ENCODE measurements at places on chromosomes 13 and 19.
A peak's percentile ranks its signal among the peaks of the same experiment; 100 is the strongest.

DNA sequence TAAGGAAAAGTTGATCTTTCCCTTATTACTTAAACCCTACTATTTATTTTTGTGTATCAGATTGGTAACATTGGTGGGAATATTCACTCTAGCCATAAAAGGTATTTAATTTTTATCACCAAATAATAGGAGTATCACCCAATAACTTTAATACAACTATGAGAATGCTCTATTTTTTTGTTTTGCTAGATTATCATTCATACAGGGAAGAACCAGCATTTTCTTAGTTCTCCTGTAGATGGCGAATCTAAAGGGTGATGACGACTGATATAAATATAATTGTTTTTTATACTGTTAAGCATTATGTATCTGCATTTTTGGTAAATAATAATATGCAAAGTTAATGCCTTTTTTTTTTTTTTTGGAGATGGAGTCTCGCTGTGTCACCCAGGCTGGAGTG is 7.9 kb upstream of the FRY start:
- no peak for DNase-seq

DNA sequence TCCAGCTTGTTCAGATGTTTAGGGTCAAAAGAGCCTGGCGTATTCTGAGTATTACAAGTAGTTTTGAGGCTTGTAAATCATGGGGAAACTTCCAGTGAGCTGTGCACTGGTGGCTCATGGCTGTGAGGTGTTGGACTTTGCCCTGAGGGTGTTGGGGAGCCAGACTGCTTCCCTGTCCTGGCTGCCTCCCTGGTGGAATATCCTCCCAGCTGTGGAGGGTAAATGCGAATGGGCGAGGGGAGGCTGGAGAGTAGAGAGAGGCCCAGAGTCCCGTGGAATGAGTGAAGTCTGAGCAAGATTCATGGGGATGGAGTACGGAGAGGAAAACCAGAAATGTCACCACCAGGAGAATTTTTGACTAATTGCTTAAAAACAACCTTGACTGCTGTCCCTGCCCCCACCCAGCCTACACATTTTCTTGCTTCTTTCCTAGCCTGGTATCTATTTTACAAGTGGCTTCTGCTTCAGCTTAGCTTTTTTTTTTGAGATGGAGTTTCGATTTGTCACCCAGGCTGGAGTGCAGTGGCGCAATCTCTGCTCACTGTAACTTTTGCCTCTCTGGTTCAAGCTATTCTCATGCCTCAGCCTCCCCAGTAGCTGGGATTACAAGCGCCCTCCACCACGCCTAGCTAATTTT is 3.7 kb downstream of the SNRPA start:
- DNase-seq: peak; percentile 95

GRCh38 chr19:2538096-2538757 is 62.3 kb downstream of the GADD45B start:
- no peak for DNase-seq

DNA sequence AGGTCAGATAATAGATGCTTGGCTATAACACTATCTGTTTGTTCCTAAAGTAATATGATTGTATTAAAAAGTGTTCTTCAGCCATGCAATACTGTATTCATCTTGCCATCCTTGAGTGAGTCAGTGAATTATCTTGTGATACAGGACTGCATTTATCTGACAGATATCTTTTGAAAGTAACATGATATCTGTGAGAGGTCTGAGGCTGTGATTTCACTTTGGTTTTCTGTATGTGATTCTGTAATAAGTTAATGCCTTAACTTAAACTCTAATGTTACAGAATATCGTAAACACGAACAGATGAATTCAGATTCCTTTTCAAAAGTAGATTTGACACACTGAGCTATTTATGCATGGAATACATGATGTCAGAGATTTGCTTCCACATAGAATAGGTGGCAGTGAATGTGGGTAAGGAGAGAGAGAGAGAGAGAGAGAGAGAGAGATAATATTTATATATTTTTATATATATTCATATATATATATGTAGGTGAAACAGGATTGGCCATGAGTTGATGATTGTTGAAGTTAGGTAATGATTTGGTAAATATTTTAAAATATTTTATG is 97.9 kb upstream of the RNF113B start:
- DNase-seq: no peak

- DNase-seq: no peak
Measured at GRCh38 chr19:15639596-15639995, 1.1 kb upstream of the CYP4F3 start.

DNA sequence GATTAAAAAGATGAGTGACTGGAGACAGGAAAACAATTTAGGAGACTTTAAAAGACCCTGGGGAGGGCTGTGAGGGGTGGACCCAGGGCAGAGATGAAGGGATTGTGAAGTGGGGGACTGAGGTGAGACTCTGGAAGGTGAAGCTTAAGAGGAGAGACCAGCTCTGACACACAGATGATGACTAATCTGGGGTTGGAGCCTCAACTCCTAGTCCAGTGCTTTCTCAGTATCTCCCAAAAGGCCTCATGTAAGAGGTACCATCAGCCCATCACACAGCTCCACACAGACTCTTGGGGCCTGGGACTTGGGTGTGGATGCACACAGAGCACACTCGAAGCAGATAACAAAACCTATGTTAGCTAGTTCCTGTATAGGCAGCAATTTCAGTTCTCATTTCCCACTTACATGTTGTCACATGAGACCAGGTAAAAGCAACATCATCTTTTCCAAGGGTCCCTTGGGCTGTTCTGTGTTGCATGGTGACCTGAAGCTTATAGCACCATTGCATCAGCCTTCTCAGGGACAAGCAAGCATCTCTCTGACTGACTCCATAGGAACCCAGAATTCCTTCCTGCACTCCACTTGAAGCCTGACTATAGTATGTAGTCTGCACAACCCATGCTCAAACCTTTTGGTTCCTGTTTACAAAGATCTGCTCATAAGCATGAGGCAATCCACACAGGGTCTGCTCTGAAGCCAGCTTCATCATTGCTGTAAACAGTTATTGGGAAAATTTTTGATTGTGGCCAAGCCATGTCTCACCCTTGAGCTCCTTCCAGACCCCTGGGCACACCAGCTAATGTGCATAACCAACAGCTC is 88.6 kb upstream of the MYCBP2 start:
- peak; percentile 15 for DNase-seq

DNA sequence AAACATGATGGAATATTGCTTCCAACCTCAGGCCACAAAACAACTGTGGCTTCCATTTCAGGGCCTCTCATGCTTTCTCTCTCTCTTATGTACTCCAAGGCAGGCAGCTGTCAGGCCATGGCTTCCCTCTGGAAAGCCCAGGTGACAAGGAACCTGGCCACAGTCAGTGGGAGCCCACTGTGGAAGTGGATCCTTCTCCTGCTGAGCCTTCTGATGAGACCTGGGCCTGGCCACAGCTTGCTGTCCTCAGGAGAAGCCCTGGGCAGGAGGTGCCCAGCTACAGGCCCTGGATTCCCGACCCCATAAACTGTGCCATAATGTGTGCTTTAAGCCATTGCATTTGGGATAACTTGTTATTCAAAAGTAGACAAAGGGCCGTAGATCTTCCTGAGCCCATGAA is 71.2 kb downstream of the SPACA7 start:
- DNase-seq: no peak

DNA sequence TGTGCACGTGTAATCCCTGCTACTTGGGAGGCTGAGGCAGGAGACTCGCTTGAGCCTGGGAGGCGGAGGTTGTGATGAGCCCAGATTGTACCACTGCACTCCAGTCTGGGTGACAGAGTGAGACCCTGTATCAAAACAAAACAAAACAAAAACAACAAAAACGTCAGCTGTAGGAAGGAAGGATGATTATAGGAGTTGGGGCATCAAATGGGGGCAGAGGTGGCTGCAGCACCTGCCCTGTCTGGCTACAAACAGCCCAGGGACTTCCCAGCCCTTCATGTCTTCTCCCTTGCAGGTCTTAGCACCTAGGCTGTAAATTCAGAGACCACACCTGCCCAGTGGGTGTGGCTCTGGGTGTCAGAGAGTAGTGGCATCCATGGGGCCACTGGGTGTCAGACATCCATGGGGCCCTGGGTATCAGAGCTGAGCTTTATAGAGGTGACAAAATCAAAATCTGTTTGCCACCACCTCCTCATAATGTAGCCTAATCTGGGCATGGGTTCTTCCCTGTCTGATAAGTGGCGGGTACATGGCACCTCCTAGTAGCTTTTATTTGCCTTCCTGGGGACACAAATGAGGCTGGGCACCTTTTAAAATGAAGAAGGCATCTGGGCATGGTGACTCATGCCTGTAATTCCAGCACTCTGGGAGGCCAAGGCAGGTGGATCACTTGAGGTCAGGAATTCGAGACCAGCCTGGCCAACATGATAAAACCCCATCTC is 4.7 kb upstream of the B3GNT3 start:
- no peak for DNase-seq

- no peak for DNase-seq
Measured at GRCh38 chr19:18168673-18169381, 4.8 kb upstream of the IFI30 start.

DNA sequence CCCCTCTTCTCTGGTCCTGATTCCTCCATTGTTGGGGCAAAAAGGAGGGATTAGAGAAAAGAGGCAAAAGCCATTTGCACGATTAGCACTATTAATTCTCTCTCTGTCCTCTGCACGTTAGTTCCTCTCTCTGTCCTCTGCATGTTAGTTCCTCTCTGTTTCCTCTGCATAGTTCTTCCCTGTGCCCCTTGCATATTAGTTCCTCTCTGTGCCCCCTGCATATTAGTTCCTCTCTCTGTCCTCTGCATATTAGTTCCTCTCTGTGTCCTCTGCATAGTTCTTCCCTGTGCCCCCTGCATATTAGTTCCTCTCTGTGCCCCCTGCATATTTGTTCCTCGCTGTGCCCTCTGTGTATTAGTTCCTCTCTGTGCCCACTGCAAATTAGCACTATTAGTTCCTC is 847.2 kb upstream of the GPC6 start:
- peak; percentile 83 for DNase-seq

- DNase-seq: peak; percentile 1
Measured at GRCh38 chr13:94620286-94620896, 18.7 kb downstream of the GPR180 start.

DNA sequence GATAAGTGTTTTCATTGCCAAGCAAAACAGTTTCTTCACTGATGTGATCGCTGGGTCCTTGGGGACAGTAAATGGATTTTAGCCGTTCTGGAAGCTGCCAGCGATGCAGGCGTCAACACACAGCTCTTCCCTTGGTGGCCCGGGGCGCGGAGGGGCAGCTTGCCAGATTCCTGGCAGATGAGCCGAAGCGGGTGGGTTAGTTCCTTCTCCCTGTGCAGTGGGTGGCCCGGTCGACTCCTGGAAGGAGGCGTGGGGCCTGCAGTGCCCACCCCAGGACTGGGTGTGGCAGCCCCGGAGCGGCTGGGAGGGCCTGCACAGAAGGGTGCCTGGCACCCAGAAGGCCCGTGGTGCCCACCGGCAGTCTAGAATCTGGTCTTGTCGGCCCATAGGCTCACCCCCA is 69.0 kb downstream of the KDM4B start:
- DNase-seq: no peak

- no peak for DNase-seq
Measured at GRCh38 chr13:94030415-94031119, 448.9 kb downstream of the DCT start.

DNA sequence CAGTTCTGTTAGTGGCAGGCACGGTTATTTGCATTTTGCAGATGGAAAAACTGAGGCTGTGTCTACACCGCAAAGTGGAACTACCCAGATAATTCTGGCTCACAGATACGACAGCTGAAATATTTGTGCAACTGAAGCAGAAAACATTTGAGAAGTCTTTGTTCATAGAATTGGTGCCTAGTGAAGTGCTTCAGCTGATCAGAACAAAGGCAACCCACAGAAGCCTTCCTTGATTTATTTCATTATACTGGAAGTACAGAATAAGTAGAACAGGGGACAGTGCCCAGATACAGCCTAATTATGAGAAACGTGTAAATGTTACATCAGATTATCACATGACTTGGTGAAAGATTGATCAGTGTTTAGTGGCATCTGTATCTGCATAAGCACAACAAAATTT is 73.4 kb upstream of the RAP2A start:
- DNase-seq: no peak

DNA sequence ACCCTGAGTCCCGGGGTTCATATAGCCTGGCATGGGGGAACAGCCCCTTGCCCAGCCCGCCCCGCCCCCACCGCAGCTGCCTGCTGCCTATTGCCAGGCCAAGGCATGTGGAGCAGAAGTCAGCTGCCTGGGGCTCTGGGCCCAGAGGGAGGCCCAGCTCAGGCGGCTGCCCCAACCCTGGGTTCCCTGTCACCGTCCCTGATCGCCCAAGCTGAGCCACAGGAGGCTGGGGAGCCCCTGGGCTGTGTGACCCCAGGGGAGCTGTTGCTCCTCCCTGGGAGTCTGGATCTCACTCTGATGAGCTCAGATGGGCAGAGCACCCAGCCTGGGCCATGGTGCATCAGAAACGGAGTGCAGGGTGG is 1.4 kb downstream of the PLIN4 start:
- no peak for DNase-seq

GRCh38 chr19:2549701-2550191 is 73.8 kb downstream of the GADD45B start:
- peak; percentile 98 for DNase-seq

DNA sequence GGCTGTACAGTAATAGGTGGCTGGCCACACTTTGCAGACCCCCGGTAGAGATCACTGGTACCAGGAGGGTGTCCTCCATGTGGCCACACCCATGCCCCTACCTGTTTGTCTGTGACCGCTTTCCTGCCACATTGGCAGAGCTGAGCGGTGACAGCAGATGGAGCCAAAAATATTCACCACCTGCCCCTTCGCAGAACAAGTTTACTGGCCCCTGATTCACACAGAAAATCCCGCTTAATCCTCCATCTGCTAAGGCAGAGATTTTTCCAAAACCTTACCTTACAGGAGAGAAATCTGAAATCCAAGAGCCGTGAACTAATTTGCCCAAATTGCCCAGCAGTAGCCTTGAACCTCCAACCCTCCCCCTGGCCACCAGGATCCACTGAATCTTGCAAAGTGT is 52.1 kb downstream of the MYO9B start:
- DNase-seq: no peak

DNA sequence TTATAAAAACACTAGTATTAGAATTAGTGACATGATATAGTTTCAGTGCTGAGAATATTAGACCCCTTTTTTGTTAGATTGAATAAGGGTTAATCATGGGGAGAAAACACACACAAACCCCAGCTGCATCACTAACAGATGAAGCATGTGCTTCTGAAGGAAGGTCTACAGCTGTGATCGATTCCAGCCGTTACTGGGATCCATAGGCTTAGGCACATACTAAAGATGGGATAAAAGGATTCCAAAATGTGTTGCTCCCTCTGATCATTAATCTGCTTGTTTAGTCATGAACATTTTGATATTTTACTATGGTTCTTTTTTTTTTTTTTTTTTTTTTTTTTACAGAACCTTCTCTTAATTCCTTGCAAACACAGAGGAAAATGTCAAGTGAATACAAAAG is 1591.3 kb downstream of the EFNB2 start:
- no peak for DNase-seq

All from MV-4-11 (cell line).